NT2/D1 (cell line): ENCODE measurements at places on chromosomes 3 and 15.
A peak's percentile ranks its signal among the peaks of the same experiment; 100 is the strongest.

- DNase-seq, result no peak
Observed at GRCh38 chr3:18474202-18474601, 49.1 kb upstream of the SATB1 start.

- DNase-seq, result no peak
Observed at GRCh38 chr3:39903253-39903652, 93.8 kb downstream of the MYRIP start.

- DNase-seq, result no peak
Observed at GRCh38 chr3:197025736-197026480, 3.7 kb downstream of the MELTF start.

DNA sequence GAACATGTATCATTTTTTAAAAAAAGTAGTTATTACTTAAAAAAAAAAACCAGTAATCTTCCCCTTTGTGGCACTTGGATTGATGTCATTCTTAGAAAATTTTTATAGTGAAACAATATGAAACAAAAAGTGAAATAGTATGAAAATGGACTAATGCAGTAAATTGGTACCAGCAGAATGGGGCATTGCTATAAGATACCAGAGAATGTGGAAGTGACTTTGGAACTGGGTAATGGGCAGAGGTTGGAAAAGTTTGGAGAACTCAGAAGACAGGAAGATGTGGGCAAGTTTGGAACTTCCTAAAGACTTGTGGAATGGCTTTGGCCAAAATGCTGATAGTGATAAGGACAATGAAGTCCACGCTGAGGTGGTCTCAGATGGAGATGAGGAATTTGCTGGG lies 66.6 kb downstream of the TTC23 start:
- no peak for DNase-seq

DNA sequence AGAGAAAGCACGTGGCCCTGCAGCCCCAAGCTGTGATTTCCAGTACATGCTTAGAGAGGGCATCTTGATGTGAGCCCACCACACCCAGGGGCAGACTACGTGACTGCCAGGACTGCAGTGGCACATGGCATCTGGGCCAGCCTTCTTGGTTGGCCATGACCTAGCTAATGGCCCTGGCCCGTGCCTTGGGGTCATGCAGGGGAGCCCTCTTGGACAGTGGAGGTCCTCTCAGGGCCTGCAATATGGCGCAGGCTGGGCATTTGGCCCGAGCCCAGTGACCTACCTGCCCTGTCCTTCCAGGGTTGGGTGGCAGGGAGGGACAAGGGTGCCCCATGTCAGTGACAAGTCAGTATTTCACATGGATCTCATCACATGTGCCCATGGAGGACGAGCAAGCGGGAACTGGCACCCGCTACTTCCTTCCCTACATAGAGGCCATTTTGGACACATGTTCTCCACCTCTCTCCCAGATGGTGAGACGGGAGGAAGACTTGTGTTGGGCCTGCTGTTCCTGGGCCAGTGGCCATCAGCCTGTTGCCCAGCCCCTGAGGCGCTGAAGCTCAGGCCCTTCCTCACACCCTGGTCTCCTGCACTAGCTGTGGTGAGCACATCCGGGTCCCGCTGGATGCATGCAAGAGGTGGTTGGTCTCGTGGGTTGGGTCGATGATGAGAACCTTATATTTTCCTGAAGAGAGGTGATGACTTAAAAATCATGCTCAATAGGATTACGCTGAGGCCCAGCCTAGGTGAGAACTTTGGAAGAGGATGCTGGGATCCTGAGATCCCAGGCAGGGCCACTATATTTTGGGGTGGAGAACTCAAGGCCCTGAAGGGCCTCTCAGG lies 195.6 kb downstream of the UBE3A start:
- DNase-seq, result no peak

- no peak for DNase-seq
Observed at GRCh38 chr15:72585476-72586058, 68.9 kb upstream of the GOLGA6B start.

DNA sequence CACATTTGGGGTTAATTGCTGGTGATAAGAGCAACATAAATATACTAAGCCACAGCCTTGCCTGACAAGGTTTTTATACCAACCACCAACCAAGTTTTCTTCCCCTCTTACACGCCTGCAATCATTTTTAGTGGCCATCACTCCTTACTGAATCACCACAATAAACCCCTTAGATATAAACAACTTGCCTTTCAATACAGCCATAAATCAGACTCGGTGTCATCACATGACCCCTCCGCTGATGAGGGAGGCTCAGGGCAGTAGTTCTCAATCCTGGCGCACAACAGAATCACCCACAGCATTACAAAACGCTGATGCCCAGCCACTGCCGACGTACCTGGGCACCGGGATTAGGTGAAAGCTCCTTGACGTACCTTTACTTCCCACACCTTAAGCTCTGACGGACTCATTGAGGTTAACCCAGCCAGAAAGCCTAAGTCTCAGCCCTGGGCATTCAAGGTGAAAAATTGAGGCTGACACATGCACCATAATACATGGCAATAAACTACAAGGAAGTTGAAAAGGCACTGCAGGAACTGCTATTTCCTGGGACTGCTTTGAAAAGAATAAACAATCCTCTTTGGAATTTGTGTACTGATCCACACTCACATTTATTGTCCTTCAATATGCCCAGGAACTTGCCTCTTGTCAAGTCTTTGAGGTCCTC lies 17.1 kb downstream of the ADCY5 start:
- DNase-seq, result no peak

GRCh38 chr15:40097968-40098476 lies 10.7 kb downstream of the BMF start:
- DNase-seq, result no peak

DNA sequence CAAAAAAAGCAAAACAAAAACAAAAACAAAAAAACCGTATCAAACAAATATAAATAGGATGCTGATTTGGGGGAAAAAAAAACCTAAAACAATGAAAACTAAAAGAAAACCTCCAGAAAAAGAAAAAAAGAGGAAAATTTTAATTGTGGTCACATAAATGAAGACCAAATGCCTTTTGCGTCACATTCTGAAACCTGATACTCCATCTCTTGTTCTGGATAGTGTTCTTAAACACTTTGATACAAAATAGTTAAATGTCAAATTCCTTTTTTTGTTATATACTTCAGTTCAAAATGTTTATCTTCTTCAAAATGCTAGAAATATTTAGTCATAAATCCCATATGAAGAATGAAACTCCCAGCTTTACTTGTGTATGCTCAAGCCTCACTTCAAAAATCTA lies 31.0 kb downstream of the COPS2 start:
- no peak for DNase-seq

DNA sequence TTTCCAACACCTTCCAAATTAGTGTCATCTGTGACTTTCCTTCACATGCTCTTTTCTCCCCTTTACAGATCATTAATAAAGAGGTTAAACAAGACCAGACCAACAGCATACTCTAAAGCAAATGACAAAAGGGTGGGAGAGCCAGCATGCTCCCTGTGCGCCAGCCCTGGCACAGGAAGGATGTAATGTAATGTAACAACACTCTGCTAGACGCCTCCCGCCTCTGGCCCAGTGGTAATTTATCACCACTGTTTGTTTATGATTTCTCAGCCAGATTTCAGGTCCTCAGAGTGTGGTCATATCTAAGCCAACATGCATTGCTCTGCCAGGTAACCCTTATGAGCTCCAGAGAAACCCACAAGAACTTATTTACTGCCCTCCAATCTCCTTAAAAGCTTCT lies 189.5 kb upstream of the WNT5A start:
- DNase-seq, result no peak

DNA sequence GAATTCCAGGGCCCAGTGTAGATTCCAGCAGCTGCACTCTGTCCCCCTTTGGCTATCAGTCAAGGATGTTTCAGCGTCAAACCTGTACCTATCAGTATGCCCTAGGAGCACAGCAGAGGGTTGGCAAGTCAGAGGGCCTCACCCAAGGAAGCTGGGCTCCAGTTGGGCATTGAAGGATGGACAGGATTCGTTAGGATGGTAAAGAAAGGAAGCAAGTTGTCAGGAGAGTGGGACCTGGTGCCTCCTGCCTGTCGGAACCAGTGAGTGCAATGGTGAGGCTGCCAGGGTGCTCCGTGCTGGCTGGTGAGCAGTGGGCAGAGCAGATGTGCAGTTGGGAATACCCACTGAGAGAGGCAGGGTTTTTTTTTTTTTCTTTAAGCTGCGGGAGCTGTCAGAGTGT lies 157.2 kb downstream of the CHDH start:
- DNase-seq, result no peak

- DNase-seq, result no peak
Observed at GRCh38 chr3:51436998-51437639, 46.0 kb downstream of the RBM15B start.

DNA sequence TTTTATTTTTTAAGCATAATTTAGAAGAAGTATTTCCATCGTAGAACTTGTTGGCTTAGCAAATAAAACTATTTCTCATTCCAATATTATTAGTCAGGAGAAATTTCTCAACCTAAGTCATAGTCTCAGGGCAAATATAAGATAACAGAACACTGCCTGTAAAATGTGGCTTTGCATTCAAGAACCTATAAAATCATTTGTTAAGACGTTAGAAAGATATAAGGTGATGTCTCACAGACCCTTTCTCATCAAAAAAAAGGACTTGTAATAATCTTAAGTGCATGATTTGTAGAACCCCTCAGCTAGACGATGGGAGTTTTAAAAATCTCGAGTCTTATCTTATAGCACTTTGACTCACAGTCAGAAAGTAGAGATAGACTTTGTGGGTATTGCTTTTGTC lies 314.7 kb upstream of the CFAP20DC start:
- DNase-seq, result no peak

- no peak for DNase-seq
Observed at GRCh38 chr3:123678108-123678511, 93.3 kb upstream of the HACD2 start.

DNA sequence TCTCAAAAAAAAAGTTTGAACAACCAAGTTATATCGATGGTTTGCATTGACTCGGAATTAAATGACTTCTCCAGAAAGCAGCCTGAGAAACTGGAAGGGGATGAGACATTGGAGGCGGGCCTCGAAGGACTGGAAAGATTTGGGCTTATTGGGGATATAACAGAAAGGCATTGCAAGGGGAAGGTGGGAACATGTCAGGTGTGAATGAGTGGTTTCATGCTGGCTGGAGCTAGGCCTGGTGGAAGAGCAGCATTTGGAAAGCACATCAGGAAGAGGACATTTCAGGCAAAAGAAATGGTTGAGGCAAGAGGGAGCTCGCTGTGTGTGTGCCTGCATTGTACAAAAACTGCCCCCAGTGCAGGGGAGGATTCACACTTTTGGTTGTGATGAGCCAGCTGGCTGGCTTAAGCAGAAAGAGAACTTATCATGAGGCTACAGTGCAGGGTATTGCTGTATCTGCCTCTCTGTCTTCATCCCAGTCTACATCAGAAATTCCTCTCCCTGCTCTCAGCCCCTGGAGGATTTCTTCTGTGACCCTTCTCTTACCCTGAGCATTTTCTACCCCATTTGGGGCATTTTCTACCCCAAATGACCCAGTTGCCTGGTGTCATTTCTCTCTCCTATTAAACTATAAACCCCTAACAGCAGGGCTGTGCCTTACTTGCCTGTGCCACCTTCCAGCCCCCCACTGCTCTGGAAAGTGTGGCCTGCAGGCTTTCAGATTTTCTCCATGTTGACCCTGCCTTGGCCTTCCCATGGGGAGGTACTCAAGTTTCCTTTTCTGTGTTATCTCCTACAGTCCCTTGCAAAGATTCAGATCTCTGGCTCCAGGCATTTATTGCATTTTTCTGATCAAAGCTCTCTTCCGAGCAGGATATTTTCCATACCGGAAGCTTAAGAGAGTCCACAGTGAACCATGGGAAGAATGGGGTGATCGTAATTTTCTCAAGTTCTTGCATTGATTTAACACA lies 64.4 kb upstream of the FLNB start:
- DNase-seq, result no peak

GRCh38 chr3:48560648-48561018 lies 2.9 kb downstream of the UCN2 start:
- DNase-seq, result no peak

GRCh38 chr3:188747489-188747888 lies 424.3 kb upstream of the TPRG1 start:
- no peak for DNase-seq

DNA sequence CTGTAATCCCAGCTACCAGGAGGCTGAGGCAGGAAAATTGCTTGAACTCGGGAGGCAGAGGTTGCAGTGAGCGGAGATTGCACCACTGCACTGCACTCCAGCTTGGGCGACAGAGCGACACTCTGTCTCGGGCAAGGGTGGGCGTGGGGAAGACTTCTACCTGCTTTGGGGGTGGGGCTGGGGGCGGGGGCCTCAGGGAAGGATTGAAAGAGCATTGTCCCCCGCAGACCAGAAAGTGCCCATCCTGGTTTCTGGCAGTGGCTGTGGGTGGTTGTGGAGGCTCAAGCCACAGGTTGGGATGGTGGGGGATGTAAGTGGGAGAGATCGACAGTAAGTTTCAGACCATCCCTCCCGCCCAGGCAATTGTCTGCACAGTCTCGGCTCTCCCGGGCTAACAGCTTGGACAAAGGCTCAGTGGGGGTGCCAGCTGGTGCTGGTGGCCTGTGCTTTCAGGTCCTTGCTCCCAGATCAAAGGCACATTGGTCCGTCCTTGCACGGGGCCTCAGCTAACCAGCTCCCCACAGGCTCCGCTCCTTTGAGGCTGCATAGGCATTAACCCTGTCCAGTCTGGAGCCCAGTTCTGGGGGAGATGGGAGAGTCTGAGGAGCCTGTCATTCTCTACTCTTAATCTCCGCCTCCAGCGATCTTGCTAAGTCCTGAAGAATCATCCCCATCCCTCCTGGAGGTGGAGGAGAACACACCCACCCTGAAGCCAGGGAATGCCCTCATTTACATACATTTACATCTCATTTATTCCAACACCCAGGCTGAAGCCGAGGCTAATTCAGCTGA lies 8.6 kb downstream of the SCN5A start:
- peak; percentile 93 for DNase-seq

GRCh38 chr3:49723296-49723627 lies 489 bp downstream of the GMPPB start:
- DNase-seq, result no peak

- no peak for DNase-seq
Observed at GRCh38 chr3:96192966-96193550, 621.3 kb upstream of the EPHA6 start.

DNA sequence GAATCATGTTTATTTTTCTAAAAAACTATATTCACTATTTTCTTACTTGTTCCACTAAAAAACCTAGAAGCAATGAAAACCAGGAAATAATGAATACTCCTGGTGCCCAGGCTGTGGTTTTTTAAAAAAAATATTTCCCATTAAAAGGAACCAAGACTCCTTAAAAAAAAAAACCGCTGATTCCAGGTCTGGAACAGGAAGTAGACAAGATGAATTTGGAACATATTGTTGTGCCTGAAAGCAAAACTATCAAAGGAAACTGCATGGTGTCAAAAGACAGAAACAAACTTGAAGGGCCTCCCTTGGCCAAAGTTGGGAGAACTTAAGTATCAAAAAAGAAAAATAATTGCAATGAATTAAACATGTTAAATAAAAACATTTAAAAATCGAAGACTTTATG lies 245.3 kb upstream of the P2RY1 start:
- DNase-seq, result no peak

- DNase-seq, result no peak
Observed at GRCh38 chr15:74130155-74130848, at the start of gene ISLR2. Gene ISLR2 (plus strand): TSS chr15:74130586. CDS start chr15:74132755, 2,169 bp downstream.

- DNase-seq, result no peak
Observed at GRCh38 chr3:28634019-28634418, 285.4 kb upstream of the AZI2 start.

GRCh38 chr3:182284793-182285192 lies 508.5 kb upstream of the ATP11B start:
- no peak for DNase-seq

- no peak for DNase-seq
Observed at GRCh38 chr3:128324911-128325592, 141.6 kb downstream of the DNAJB8 start.

- DNase-seq, result no peak
Observed at GRCh38 chr3:146796078-146796477, 190.9 kb upstream of the PLSCR5 start.

- DNase-seq, result no peak
Observed at GRCh38 chr3:112089956-112090886, 4.0 kb downstream of the C3orf52 start.
